IMR-90 (cell line): ENCODE measurements at places on chromosomes 7 and 10. TPM values are rescaled to one million over a fixed set of nuclear protein-coding genes. Genes with fewer than 3 reads are reported as not detected.

IDI2 gene
- total RNA-seq, result not detected in 2 replicates

FAM131B gene
- 2.5 and 3.4 TPM in 2 replicates for total RNA-seq

PRTFDC1 gene
- 17.9 and 24.2 TPM in 2 replicates for total RNA-seq

DNA sequence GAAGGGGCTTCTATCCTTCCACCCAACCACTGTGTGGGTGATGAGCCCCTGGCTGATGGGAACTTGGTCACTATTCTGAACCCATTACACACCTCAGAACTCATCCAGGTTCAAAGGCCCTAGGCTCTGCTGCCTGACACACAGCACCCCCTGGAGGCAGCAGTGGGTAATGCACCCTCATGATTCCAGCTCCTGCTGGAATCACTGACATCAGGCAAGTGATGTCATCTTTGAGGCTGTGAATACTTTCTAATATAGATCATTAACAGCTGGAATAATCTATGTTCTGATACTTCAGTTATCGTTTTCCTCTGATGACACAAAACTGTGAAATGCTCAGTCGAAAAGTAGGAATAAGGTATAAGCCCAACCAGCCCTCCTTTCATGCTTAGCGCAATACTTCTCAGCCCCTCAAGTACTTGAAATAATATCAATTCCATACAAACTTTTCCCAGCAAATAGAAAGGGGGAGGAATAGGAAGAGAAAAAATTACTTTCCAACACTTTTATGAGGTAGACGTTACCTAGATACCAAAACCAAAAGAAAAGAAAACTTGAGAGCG is 7.5 kb upstream of the RBP3 start:
- peak; percentile 60 for DNase-seq

DNA sequence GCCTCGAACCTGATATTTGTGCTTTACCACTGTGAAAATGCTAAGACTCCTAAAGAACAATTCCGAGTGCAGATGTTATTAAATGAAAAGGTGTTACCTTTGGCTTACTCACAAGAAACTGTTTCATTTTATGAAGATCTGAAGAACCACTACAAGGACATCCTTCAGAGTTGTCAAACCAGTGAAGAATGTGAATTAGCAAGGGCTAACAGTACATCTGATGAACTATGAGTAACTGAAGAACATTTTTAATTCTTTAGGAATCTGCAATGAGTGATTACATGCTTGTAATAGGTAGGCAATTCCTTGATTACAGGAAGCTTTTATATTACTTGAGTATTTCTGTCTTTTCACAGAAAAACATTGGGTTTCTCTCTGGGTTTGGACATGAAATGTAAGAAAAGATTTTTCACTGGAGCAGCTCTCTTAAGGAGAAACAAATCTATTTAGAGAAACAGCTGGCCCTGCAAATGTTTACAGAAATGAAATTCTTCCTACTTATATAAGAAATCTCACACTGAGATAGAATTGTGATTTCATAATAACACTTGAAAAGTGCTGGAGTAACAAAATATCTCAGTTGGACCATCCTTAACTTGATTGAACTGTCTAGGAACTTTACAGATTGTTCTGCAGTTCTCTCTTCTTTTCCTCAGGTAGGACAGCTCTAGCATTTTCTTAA is 47.7 kb downstream of the MINPP1 start:
- peak; percentile 51 for DNase-seq

- DNase-seq, result no peak
These were observed 41.1 kb downstream of the PRR15 start for GRCh38 chr7:29604702-29605101.

GRCh38 chr7:158016180-158017097 is 571.2 kb downstream of the PTPRN2 start:
- no peak for DNase-seq

- DNase-seq, result no peak
These were observed 85.8 kb upstream of the CUX1 start for GRCh38 chr7:101731502-101732084.

- peak; percentile 56 for DNase-seq
These were observed 25.6 kb downstream of the HPS6 start for GRCh38 chr10:102090772-102091171.

DNA sequence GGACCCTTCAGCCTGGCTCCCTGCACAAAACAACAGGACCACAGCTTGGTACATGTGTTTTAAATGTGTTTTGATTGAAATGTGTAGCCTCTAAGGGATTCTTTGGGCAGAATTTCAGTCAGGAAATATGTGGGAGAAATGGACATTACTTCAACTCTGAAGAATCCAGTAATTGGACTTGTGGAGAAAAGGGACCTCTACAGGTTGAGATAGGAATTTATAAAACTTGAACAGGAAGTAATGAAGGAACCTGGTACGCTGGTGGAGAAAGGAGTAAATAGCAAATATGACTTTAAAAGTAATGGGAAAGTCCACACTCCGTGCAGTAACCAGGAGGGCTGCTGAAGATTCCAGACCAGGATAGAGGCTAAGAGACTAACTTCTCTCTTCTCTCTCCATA is 220.5 kb downstream of the LHFPL3 start:
- no peak for DNase-seq

- no peak for DNase-seq
These were observed 10.7 kb upstream of the PCBD1 start for GRCh38 chr10:70899096-70899495.

DNA sequence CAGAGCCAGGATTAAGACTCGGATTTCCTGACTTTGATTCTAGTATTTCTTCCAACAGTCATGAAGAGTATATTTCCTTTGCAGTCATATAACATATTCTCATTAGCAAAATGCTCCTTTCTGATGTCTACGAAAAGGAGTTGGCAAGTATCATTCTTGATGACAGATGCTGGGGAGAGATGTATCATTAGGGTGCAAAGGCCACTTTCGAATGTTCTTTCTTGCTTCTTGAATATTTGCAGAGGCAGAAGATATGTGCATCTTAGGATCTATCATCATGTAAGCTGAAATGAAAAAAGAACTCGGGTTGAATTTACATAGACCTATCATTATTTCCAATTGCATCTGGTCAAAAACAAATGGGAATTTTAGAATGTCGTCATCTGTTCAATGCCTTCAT is 294.4 kb downstream of the BAMBI start:
- DNase-seq, result no peak

DNA sequence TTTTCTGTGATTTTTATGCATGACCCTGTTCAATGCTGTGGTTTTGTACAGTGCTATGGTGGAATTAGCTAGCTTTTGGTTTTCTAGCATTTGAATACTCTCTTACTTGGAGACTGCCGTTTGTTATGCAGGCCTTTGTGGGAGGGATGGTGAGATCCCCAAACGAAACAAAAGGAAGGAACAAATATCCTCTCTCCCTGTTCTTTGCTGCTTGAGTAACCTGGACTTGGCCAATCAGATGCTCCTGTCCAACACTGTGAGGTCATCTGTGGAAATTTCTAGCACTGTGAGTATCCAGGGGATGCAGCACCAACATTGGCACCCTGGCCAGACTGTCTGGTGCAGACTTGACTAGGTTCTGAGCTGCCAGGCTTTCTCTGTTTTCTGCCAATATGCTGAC is 314.4 kb downstream of the ANKRD30A start:
- DNase-seq, result no peak

GRCh38 chr10:117553142-117553814 is 10.7 kb downstream of the EMX2 start:
- no peak for DNase-seq

GRCh38 chr7:17056491-17057142 is 174.8 kb upstream of the AGR3 start:
- peak; percentile 61 for DNase-seq

GRCh38 chr7:43905956-43906330 is 453 bp downstream of the URGCP start:
- peak; percentile 34 for DNase-seq
